ENCODE measurements at places on chromosomes 2 and 18.

GRCh38 chr2:6446938-6447608, 418.6 kb downstream of the CMPK2 start:
- no peak for DNase-seq

- no peak for DNase-seq
Observed at GRCh38 chr18:27711382-27711781, 465.5 kb downstream of the CDH2 start.

GRCh38 chr2:167863377-167863776, 384.0 kb downstream of the STK39 start:
- DNase-seq: no peak

DNA sequence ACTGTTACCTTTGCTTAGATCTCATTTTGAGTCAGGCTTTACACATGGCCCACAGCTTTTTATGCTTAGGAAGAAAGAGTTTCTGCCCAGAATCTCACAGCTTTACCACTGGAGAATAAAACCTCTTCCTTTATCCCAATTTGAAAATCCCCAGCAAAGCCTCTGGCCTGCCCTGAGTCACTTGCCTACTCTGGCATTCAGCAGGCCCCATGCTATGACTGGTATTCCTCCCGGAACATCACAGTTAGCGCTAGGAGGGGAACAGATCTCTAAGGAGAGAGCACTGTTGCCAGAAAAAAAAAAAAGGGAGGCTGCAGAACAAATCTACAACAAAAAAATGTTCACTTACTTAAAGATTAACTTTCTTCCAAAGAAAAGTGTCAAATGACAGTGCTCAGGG, 152.9 kb upstream of the DNMT3A start:
- DNase-seq: no peak

- DNase-seq: no peak
Observed at GRCh38 chr2:118403658-118404451, 315.6 kb downstream of the INSIG2 start.

GRCh38 chr18:40738321-40738880, 1216.6 kb upstream of the PIK3C3 start:
- DNase-seq: no peak

DNA sequence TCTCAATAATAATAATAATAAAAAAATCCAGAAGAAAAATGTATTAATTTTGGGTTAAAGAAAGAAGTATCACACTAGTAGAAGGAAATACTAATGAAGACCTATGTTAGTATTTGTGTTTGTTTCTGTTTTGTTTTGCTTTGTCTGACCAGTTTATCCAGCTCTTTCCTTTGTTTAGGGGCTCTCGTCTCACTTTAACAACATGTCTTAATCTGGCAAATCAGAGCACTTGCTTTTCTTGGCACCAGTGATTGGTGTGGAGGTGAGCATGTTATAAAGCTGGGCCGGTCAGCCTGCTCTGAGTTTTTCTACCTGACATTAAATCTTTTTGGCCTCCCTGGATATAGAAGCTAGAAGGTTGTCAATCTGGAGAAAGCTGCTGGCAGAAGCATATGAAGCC, 15.1 kb upstream of the MEX3C start:
- no peak for DNase-seq

DNA sequence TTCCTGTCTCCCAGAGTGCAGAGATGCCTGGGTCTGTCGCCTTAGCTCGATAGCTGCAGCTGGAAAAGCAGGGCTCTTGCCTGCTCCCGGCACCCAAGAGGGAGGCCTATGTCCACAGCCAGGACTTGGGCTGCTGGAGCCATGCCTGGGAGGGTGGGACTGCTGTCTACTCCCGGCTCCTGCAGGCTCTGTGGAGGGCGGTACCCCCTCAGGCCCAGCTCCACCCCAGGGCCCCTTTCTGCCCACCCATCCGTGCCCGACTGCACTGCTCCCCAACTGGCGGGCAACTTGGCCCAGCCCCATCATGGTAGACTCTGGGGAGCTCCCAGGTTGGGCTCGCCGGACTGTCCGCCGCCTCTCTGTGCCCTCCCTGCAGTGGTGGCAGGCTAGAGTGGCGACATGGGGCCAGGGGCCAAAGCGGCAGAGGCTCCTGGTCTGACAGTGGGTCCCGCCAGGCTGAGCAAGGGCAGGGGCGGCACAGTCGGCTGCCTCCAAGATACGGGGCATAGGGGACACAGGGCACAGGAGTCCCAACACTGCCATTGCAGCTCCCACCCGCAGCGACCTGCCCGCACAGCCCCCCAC, 901.0 kb downstream of the CCDC85A start:
- DNase-seq: no peak

GRCh38 chr2:7513834-7514233, 596.6 kb downstream of the RNF144A start:
- no peak for DNase-seq

GRCh38 chr2:197054437-197054836, 127.9 kb upstream of the PGAP1 start:
- no peak for DNase-seq

DNA sequence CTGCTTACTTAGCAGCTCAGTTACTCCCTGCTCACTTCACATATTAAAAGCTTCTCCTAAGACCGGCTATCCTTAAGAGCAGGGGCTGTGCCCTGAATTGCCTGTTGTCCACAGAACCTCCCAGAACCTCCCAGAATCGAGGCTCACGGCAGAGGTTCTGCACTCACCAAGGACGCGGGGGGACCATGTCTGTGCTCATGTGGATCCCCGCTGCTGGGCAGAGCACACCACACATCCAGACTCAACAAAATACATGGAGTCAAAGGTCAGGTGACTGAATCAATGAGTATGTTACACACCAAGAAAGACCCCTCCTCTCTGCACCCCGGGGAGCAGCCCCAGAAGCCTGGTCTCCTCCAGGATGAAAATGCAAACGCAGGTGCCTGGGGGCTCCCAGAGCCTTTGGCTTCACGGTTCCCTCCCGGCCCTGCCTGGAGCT, 149.0 kb downstream of the MBP start:
- DNase-seq: no peak

DNA sequence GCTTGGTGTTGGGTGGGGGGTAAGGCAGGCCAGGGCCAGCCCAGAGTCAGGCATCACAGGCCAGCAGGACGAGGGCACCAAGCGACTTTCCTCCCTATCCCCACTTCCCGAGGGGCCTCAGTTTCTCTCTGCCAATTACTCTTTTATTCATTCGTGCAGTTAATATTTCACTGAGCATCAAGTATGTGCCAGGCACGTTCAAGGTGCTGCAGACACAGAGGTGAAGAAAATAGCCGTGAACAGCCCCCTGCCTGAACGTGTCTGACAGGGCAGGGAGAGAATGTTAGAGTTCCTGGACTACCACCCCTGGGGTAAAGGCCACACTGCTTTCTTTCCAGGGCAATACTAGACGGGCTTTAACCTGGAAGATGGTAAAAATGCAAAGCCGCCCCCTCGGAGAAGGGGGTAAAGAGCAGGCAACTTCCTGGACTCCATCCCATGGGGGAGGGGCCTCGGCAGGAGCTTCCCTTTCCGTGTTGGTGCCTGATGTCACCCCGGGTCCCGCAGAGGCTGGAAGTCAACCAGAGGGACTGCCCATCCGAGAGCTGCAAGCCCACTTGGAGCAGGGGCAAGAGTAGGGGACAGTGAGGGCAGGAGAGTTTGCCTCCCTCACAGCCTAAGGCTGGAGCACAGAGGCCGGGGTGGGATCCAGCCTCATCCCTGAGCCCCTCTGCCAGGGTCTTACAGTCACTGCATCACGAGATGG, 47.1 kb downstream of the CENPO start:
- no peak for DNase-seq

GRCh38 chr18:36372903-36373311, 75.4 kb downstream of the FHOD3 start:
- no peak for DNase-seq

- no peak for DNase-seq
Observed at GRCh38 chr2:136128905-136129304, 11.0 kb upstream of the CXCR4 start.

GRCh38 chr2:222307143-222307756, 8.5 kb upstream of the PAX3 start:
- DNase-seq: peak; percentile 11

GRCh38 chr2:240872317-240873097, 3.9 kb downstream of the AGXT start:
- DNase-seq: no peak

DNA sequence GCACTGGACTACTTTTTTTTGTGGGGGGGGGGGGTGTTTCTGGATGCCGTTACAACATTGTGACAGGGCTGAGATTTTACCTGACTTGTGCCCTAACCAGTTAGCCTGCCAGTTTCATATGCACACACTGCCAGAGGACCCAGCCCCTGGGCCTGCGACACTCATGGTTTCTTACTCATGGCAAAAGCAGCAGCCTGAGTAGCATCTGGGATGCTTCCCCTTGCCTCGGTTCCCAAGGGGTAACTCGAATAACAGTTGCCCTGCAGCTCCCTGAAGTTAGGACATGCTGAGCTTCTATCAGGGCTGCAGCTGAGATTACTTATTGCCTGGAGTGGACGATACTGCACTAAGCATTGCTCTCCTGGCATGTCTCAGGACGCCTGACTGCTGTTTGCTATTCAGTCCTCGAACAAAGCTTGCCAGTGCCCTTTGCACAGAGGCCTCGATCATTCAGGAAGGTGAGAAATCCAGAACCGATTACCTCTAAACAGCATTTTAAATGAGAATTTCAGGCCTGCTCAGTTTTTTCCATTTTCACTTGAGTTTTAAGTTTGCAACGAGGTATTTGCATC, 47.9 kb downstream of the TRPM8 start:
- no peak for DNase-seq

GRCh38 chr2:105309147-105309545, 20.4 kb downstream of the TGFBRAP1 start:
- DNase-seq: no peak
